ENCODE measurements at places on chromosomes 1 and 21.

GRCh38 chr1:190957565-190957964, 479.9 kb upstream of the BRINP3 start:
- no peaks in the 10 kb centered on the region for H3K4me1 ChIP-seq
- H3K27me3 ChIP-seq = no peaks in the 10 kb centered on the region
- no peak overlapping the region for H3K4me3 ChIP-seq
- H3K27ac ChIP-seq = no peak overlapping the region
- H3K36me3 ChIP-seq = no peaks in the 10 kb centered on the region

DNA sequence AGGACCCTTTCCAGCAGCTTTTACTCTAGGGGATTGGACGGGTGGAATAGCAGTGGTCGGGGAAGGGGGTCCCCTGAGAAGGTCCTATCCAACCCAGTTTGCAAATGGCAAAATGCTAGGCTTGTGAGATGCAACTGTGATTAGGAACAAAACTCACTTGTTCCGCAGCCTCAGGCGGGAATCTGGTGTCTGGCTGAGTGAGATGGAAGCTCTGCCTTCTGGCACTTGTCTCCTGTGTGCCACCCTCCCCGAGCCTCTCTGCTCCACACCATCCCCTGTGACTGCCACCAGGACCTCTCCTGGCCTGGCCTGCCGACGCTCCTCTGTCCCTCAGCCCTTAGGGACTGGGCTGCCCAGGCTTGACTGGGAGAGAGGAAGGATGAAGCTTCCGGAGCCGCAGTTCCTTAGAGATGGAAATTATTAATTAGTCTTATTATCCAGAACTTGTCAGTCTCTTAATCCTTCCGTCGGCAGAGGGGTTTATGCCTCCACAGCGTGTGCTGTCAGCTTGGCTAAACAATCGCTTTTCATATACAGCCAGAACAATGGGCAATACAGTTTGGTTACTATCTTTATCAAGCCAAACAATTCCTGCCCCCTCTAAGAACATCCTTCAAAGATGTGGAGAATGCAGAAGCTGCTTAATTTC, 292.8 kb upstream of the VAMP3 start:
- H3K27me3 ChIP-seq = no peaks in the 10 kb centered on the region
- no peaks in the 10 kb centered on the region for H3K4me1 ChIP-seq
- no peak overlapping the region for H3K4me3 ChIP-seq
- DNase-seq = no peak

DNA sequence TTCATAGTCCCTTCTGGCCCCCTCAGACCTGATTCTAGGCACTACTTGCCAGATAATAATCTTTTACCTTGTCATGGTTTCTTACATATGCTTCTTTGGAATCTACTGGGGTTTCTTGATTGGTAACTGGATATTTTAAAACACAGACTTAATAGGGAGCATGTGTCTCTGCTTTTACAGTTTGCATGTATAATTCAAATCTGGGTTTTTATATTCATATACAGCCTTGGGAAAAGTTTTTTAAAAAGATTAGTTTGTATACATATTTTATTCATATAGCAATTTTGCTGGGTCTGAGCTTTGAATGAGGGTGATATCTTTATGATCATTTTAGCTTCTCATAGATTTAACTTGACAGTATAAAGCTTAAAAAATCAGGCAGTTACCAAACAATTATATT, 21.1 kb upstream of the CD1D start:
- no peak overlapping the region for H3K4me3 ChIP-seq
- H3K36me3 ChIP-seq = no peaks in the 10 kb centered on the region
- no peak overlapping the region for H3K27ac ChIP-seq
- peaks cover 8% of the 10 kb centered on the region for H3K27me3 ChIP-seq
- no peaks in the 10 kb centered on the region for H3K4me1 ChIP-seq

GRCh38 chr1:186188004-186188539, 187.0 kb downstream of the TPR start:
- peaks cover 23% of the 10 kb centered on the region for H3K4me1 ChIP-seq
- no peak for DNase-seq
- no peak overlapping the region for H3K27ac ChIP-seq
- H3K4me3 ChIP-seq = no peak overlapping the region
- no peaks in the 10 kb centered on the region for H3K36me3 ChIP-seq

DNA sequence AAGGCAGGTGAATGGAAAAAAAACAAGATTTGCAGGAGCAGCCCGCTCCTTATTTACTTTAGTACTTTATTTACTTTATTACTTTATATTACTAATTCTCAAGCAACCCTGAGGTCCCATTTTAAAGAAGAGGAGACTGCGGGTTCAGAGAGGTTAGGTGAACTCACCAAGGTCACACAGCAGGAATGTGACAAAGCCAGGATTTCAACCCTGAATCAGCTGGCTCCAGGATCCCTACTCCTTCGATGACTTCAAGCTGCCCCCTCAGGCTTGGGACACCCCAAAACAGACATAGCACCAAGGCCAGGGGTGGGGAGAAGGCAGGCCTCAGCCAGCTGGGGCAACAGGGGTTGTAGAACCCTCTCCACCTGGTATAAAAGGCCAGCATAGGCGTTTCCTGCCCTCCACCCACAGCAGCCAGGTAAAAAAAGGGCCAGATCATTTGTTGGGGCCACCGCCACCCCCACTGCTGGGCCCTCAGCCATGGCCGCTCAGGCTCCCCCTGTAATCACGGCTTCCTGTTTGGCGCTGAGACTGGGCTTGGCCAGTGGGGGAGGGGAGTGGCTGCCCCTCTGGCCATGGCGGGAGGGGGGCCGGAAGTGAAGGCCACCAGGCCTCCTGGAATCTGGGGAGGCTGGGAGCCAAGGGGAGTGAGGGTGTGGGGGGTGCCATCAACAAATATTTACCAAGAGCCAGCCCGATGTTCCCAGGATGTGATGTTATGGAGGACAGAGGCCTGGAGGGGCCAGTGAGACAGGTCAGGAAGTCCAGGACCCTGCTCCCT, 6.6 kb downstream of the SDC3 start:
- no peak for DNase-seq
- no peak overlapping the region for H3K4me3 ChIP-seq
- H3K27me3 ChIP-seq = peaks cover 27% of the 10 kb centered on the region
- no peaks in the 10 kb centered on the region for H3K4me1 ChIP-seq

- peak overlapping the region; percentile 87 for H3K27ac ChIP-seq
- DNase-seq = no peak
- peaks cover 13% of the 10 kb centered on the region for H3K36me3 ChIP-seq
- H3K4me1 ChIP-seq = peaks cover 40% of the 10 kb centered on the region
Measured at GRCh38 chr1:160204526-160205241, 500 bp upstream of the PEA15 start.

DNA sequence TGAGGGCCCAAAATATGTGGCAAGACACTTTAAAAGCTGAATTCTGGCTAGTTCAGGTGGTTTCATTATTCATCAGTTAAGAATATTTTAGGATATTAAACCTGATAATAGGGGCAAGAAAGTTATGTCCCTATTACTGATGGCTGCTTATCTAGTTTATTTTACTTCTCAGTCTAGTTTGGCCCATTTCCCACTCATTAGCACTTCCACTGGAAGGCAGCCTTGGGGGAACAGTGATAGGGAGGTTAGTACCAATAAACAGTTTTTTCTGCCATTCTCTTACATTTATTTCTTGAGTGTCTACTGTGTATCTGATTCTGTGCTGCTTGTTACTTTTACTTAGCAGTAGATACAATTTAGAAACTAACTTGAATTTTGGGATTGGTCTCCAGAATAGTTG, 9.0 kb downstream of the PPP1R12B start:
- H3K4me1 ChIP-seq = peaks cover 15% of the 10 kb centered on the region
- H3K36me3 ChIP-seq = peaks cover 3% of the 10 kb centered on the region
- peaks cover 2% of the 10 kb centered on the region for H3K27me3 ChIP-seq
- no peak overlapping the region for H3K27ac ChIP-seq
- DNase-seq = no peak

Data from activated T-helper 1 cell treated with anti-CD3 and anti-CD28 coated beads, Interleukin-12 subunit alpha, Interleukin-12 subunit beta, Interleukin-2, Interleukin-4 antibody, amounts not matched to agents 30 ng/mL and 10 ng/mL and 1 ng/mL, durations not matched to agents 14 hours and 24 hours and 36 hours (primary cell).